Activated CD4-positive, alpha-beta T cell treated with anti-CD3 and anti-CD28 coated beads for 48 hours (primary cell): ENCODE measurements at places on chromosomes 12 and 14.

GRCh38 chr12:65300679-65301349, 22.3 kb downstream of the MSRB3 start:
- no peak for DNase-seq

DNA sequence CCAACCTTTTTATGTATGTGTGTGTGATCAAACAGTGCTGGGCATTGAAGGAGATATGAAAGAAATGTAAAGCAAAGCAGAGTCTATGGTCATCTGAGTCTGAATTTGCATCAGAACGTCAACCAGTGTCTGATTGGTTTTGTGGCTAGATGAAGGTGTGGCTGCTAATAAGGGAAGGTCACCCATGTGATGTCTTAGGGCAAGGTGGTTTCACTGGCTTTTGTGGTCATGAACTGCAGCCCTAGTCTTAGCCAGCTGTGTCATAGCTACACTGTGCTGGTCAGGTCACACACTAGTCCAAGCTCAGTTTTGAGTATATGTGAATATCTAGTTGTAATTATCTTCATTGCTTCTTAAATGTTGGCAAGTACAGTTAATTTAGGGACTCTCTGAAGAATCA, 105.8 kb downstream of the TGFB3 start:
- no peak for DNase-seq

- DNase-seq: no peak
Observed at GRCh38 chr12:117530796-117531195, 169.4 kb upstream of the NOS1 start.

GRCh38 chr14:62674563-62675237, 370.6 kb downstream of the KCNH5 start:
- DNase-seq: no peak

DNA sequence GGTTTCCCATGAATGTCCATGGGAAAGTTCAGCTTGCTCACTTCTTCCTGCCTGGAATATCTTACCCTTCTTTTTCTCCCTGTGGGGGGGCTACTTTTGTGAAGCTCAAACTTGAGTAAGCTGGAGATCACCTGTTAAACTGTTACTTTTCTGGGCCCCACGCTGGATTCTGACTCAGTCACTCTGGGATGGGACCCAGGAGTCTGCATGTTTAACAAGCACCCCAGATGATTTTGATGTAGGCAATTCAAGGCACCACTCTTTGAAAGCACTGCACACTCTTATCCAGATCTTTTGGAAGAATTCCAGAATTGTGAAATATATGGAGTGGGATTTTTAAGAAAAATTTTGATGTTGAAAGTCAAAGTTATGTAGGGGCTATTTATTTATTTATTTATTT, 46.3 kb upstream of the IGF1 start:
- no peak for DNase-seq

GRCh38 chr14:37194698-37195097, 3.0 kb upstream of the MIPOL1 start:
- DNase-seq: no peak

DNA sequence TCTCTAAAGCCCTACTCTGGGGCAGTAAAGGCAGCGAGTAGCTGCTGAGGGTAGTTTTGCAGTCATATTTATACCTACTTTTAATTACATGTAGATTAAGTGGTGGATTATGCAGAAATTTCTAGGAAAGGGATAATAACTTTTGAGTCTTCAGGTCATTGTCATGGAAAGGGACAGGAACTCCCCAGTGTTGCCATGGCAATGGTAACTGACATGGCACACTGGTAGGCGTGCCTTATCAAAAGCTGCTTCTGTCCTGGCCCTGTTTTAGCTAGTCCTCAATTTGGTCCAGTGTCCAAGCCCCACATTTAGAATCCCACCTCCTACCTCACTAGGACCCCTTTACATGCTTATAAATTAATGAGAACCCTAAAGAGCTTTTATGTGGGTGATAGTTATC, 303.1 kb downstream of the VRK1 start:
- no peak for DNase-seq

- DNase-seq: no peak
Observed at GRCh38 chr14:53330441-53330840, 177.3 kb upstream of the DDHD1 start.
